T1000 (cell line): ENCODE measurements at places on chromosomes 2 and 18.

- DNase-seq: no peak
Observed at GRCh38 chr2:48199070-48199469, 292.8 kb upstream of the FBXO11 start.

DNA sequence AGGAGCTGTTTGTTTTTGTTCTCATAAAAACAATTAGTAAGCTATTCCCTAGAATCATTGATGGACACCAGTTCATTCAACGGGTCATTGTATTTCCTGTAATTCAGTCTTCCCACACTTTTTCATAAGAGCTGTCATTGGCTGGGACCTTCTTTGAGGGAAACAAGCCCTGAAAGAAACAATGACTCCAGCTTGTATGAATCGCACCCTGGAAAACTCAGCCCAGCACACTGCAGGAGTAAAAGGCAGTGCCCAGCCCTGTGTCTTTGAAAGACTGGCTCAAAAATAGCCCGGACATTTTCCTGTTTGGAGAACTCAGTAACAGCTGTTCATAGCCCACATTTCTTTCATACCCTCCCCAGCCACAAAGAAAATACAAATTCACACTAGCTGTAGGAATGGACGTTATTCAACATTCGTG, 81.5 kb downstream of the NCKAP5 start:
- DNase-seq: no peak

DNA sequence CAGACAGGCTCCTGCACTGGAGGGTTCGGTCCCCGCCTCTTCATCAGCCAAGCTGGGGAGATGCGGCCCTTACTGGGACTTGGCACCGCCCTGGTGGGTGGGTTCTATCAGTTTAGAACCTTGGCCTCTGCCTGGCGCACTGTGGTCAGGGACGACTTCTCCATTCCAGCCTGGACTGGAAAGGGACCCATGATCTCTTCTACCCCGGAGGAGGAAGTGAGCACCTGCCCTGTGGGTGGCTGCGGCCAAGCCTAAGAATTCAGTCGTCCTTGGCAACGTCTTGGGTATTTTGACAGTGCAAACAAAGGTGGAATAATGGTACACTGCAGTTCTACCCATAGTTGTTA, 106.9 kb upstream of the CD302 start:
- no peak for DNase-seq

DNA sequence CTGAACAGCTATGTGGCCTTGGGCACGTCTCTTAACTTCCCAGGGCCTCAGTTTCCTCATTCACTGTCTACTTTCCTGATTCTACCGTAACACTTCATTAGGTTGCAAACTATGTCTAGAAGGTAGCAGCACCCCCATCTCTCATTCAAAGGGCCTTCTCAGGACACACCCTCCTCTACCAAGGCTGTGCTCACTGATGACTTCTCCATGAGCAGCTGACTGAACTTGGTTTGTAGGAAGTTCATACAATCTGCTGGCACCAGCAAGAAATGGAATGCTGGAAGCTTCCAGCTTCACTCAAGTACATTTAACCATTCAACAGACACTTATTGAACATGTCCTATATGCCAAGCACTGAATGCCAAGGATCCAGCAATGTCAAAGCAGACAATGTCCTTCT, 250.8 kb upstream of the CTAGE1 start:
- DNase-seq: no peak

DNA sequence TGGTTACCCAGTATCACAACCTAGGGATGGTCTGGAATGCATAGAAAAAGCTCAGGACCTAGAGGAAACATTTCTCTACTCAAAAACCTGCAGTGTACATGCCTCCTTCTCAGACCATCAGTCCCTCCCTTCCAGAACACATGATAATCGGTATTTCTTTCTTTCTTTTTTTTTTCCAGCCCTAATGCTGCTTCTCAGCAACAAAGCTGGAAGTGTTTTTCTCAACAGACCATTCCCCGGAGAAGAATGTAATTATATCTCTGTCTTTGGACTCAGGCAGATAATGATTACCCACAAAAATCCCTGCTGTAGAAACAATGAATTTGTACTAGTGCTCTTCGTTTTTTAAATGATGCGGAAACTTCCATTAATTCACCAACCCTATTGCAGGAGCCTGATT, 44.1 kb upstream of the NDUFV2 start:
- DNase-seq: no peak

DNA sequence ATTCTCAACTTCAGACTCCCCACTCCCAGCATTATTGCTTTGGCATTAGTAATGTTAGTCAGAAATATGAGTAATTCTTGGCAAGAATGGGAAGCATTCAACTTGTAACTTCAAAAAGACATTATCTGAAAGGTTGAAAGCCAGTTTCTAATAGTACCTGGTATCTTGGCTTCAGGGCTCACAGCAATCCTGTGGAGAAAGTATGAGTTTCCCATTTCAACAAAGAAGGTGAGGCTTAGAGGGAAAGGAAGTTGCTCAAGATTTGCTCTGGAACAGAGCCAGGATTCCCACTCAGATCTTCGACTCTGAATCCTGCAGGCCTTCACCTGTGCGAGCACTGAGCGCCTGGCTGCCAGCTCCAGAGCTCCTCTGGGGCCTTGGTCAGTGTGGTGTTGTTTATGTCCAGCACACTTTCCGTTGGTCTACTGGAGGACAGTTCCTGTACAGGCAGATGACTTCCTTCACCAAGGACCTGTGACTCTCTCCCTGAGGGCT, 136.1 kb downstream of the MCFD2 start:
- DNase-seq: no peak

DNA sequence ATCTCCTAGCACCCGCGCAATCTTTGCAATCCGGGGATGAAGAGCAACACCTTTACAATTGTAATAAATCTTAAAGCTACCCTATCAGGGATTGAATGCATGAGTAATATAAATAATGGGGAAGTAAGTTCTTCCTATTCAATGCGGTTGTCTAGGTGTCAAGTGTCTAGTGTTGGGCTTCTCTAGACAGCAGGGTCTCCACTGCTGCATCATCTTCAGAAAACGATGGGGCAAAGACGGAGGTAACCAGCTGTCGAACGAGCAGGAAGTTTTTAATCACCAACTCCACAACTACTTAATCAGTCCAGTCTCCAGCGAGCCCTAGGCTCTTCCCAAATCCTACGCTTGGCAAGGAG, 573 bp downstream of the STAM2 start:
- DNase-seq: no peak

GRCh38 chr2:160590664-160591063, 97.1 kb upstream of the RBMS1 start:
- no peak for DNase-seq
